Stimulated activated CD4-positive, alpha-beta T cell treated with anti-CD3 and anti-CD28 coated beads, Interleukin-15, amount 100 ng/mL, for 48 hours (primary cell): ENCODE measurements at places on chromosomes 6 and 20.

- no peak for DNase-seq
These were observed 138.8 kb downstream of the HFE start for GRCh38 chr6:26225848-26226578.

DNA sequence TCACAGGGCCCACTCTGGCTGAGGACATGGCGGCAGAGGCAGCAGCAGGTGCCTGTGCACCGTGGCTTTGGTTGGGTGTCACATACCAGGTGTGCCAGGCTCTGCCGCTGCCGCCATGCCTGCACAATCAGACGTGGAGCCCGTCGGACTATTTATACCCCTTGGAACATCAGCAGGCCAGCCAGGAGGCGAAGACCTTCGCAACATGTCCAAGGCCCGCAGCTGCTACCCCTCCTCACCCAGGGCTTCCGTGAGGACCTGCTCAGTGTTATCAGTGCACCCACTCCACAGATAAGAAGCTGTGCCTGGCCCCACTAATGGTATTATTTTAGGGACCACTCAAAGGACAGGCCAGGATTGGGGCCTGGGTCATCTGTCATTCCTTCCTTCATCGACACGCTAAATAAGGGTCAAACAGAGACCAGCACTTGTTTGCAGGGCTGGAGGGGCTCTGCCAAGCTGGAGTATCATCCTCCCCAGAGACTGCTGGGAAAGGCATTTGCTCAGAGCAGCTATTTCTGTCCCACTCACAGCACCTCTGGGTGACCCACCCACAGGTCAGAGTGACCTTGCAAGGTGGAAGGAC, 109.2 kb downstream of the BMP7 start:
- DNase-seq, result no peak

DNA sequence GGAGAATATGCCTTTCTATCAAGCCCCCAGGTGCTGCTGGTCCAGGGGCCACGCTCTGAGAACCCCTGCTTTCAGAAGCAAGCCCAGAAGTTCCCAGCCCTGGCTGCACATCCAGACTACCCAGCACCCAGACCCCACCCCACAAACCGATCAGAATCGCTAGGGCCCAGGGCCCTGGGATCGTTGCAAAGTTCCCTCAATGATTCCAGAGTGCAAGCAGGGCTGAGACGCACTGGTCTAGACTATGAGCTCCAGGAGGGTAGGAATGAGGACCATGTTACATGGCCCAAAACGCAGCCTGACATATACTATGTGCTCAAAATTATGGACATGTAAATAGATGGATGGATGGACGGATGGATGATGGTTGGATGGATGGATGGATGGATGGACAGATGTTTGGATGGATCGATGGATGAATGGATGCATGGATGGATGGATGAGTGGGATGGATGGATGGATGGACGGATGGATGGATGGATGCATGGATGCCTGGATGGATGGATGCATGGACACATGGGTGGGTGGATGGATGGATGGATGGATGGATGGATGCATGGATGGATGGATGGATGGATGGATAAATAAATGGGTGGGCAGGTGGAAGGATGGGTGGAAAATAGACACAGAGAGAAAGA, 194.1 kb downstream of the PREX1 start:
- no peak for DNase-seq

DNA sequence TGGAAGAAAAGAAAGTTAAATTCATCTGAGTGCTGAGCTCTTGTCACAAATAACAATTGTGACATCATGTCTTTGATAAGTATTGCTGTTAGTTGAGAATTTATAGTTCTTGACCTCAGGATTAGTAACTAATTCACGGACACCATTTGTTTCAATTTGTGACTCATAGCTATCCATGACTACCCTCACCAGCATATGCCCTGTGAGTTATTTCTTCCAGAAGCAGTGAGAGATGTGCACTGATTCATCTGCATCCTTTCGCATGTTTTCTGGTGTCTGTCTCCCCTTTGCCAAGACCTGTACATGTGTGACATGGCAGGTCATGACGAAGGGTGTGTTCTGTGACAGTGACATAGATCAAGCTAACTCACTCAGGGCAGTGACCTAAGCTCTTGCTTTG, 86.9 kb downstream of the SOBP start:
- DNase-seq, result no peak

DNA sequence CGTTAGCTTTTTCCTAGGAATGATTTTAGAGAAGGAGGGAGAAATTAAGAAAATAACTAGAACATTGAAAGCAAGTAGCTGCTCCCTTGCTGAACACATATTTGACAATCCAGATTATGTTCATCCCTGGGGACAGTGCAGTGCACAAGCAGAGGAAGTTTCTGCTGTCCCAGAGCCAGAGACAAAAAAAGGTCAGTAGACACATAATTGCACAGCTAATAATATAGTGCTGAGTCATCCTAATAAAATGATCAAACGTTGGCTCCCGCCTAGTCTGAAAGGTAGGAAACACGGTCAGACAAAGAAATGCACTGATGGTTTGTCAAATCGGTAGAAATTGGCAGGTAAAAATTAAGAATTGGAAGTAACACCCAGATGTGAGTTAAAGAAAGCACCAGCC, 21.7 kb upstream of the SSTR4 start:
- DNase-seq, result no peak

DNA sequence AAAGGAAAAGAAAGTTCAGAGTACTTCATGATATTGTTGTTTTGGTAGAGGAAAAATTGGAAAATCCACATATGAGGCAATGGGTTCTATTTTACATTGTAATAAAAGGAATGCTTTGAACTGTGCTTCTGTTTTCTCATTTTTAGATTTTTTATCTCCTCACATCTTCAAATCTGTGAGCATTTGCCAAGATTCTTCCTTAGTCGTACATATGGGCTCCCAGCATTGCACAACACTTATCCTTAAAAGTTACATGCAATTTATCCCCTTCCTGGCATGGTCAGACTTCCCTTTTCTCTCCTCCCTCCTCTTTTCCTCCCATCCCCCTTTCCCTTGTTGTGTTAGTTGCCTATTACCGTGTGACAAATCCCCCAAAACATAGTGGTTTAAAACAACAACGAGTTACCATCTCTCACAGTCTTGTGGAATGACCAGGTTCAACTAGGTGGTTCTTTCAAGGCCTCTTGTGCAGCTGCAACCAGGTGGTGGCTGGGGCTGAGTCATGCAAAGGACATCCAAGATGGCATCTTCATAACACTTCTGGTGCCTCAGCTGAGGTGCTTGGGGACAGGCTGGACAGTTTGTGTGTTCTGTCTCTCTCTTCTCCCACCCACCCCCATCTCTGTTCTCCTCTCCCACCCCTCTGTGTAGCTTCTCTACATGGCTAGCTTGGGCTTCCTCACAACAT, 68.7 kb downstream of the TXNDC5 start:
- no peak for DNase-seq

DNA sequence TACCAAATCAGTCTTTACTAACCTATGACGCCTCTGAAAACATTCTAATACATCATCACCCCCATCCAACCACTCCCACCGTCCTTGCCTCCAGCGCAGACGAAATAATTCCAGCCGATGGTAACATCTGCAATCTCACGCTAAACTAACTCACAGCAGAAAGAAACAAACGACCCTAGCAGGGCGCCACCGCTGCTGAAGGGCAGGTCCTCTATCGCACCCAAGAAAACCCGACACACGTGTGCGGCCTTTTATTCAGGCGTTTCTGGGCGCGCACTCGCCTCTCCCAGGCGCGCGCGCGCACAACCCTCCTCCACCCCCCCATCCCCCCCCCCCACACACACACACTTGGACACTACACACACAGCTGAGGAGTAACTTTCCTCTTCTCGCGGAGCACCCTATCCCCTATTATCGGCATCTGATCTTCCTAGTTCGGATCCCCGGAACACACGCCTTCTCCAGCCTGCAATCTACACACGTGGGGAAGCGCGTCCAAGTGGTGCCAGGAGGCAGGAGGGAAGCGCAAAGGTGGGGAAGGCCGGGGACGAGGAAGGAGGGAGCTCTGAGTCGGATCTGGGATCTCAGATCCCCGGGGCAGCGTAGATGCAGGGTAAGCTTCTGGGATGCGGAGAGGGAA, 1.4 kb downstream of the GFOD1 start:
- no peak for DNase-seq

GRCh38 chr20:56974499-56975250, 291.8 kb downstream of the BMP7 start:
- DNase-seq, result peak; percentile 1

DNA sequence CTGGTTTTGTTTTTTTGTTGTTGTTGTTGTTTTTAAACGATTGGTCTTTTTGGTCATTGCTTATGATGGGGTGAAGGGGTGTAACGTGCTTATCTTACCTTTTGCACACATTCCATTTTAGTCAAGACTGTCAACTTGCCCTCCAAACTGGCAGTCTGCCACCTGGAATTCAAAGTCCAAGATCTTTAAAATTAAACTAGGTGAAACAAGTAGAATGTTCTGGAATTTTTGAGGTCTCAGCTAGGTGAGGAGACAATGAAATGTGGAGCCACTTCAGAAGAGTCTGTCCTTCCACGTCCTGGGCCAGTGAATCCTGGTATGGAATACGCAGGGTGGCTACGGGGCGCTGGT, 344.6 kb downstream of the ZFAND3 start:
- no peak for DNase-seq

DNA sequence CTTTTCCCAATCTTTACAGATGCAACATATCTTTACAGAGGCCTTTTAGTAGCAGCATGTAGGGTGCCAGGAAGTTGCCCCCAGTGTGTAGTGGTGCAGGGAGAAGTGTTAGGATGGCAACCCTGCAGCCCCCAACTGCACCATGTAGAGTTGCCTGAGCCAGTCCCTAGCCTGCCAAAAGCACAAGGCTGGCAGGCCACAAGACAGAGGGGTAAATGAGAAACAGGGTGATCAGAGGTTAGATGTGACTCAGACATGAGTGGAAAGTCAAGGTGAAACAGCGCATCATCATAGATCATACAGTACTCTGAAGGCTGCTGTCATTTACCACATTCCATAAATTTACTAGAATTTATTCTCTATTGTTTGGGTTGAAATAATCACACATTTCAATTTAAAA, 467.5 kb downstream of the PRKN start:
- DNase-seq, result peak; percentile 2

- DNase-seq, result no peak
These were observed 88.2 kb downstream of the GJA1 start for GRCh38 chr6:121523628-121524027.

- DNase-seq, result no peak
These were observed 106.4 kb downstream of the RALGAPA2 start for GRCh38 chr20:20606050-20606449.

GRCh38 chr20:48536206-48536605, 291.6 kb downstream of the PREX1 start:
- no peak for DNase-seq

- DNase-seq, result no peak
These were observed 98.2 kb upstream of the NAA20 start for GRCh38 chr20:19918965-19919329.
